Gastroesophageal sphincter (tissue), 4 donors: ENCODE measurements at places on chromosomes 2 and 18. TPM values are rescaled to one million over a fixed set of nuclear protein-coding genes. Genes with fewer than 3 reads are reported as not detected.

- no peaks in the 10 kb centered on the region for H3K36me3 ChIP-seq
- ATAC-seq, result no peak
- H3K27ac ChIP-seq, result no peak overlapping the region
- no peaks in the 10 kb centered on the region for H3K4me1 ChIP-seq
- no peaks in the 10 kb centered on the region for H3K27me3 ChIP-seq
These were observed 49.8 kb upstream of the SLC1A4 start for GRCh38 chr2:64939332-64939917.

- no peaks in the 10 kb centered on the region for H3K27me3 ChIP-seq
- H3K4me3 ChIP-seq, result no peak overlapping the region
- H3K4me1 ChIP-seq, result no peaks in the 10 kb centered on the region
- ATAC-seq, result no peak
These were observed 5.6 kb downstream of the IKZF2 start for GRCh38 chr2:213145715-213146242.

GRCh38 chr2:96881349-96882195 is 11.7 kb upstream of the SEMA4C start:
- no peak overlapping the region for H3K27ac ChIP-seq
- no peak for ATAC-seq
- no peaks in the 10 kb centered on the region for H3K4me1 ChIP-seq
- no peak overlapping the region for H3K4me3 ChIP-seq
- H3K36me3 ChIP-seq, result no peaks in the 10 kb centered on the region

DNA sequence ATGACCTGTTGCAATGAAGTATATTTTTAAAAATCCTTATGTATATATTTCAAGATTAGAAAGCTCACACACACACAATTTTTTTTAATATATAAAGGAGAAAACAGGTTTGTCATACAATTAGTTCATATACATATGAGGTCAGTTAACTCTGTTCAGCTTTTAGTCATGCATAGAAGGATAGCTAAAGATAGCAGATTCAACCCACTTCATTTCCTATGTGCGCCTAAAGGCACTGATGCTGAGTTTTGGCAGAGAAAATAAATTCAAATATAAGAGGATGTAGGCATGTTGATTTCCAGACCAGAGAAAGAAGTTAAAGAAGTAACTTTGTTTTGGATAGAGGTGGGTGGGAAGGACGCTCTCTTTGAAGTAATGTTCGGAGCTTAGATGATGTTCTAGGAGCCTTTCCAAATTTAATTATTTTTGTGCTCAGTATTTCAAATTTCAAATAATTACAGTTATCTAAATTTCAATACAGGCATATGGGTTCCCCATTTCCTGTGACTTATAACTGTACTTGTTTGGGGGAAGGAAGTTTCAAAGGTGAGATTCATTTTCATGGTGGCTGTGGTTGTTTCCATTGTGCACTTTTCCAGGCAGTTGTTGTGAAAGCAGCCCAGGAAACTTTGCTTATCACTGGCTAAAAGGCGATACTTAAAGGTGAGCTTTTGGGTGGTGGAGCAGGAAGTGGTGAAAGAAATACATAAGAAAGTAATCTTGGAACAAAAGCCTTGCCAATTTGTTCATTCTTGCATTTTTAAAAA is 523.4 kb upstream of the FANCL start:
- H3K4me1 ChIP-seq, result no peaks in the 10 kb centered on the region
- no peak overlapping the region for H3K4me3 ChIP-seq

DNA sequence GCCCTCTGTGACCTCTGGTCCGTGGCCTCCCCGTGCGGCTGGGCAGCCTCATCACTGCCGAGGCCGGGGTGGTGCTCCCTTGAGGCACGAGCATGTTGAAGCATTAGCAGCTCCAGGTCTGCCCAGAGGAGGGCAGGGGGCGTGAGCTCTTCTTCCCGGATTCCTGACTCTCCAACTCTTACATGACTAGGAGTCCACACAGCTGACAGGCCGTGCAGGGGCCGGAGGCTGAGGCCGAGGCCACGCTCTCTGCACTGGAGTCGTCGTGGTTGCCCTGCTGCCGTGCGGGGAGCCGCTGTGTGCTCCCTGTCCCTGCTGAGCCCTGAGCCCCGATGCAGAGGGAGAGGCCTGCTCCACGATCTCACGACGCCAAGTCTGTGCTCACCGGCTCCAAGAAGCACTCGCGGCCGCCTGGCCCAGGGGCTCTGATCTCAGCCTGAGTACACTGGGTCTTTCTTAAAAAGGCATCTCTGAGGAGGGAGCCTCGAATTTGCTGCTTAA is 19.4 kb upstream of the KCNG2 start:
- H3K36me3 ChIP-seq, result no peaks in the 10 kb centered on the region
- no peak overlapping the region for H3K4me3 ChIP-seq
- ATAC-seq, result no peak
- peaks cover 82% of the 10 kb centered on the region for H3K27me3 ChIP-seq

- H3K27ac ChIP-seq, result peak overlapping the region; percentile 68
- H3K4me3 ChIP-seq, result no peak overlapping the region
- H3K4me1 ChIP-seq, result peaks cover 90% of the 10 kb centered on the region
- no peaks in the 10 kb centered on the region for H3K27me3 ChIP-seq
- ATAC-seq, result no peak
- H3K36me3 ChIP-seq, result no peaks in the 10 kb centered on the region
These were observed 19.4 kb downstream of the ZNF516 start for GRCh38 chr18:76475450-76476194.

GRCh38 chr2:204539019-204539385 is 6.3 kb upstream of the PARD3B start:
- H3K4me3 ChIP-seq, result no peak overlapping the region
- no peak overlapping the region for H3K27ac ChIP-seq
- H3K36me3 ChIP-seq, result no peaks in the 10 kb centered on the region
- H3K27me3 ChIP-seq, result no peaks in the 10 kb centered on the region

DNA sequence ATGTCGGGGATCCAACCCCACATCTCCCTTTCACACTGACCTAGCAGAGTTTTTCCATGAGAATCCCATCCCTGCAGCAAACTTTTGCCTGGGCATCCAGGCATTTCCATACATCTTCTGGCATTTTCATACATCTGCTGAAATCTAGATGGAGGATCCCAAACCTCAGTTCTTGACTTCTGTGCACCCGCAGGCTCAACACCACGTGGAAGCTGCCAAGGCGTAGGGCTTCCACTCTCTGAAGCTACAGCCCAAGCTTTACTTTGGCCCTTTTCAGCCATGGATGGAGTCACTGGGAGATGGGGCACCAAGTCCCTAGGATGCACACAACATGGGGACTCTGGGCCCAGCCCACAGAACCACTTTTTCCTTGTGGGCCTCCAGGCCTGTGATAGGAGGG is 32.2 kb upstream of the TEX51 start:
- H3K27ac ChIP-seq, result no peak overlapping the region
- H3K36me3 ChIP-seq, result no peaks in the 10 kb centered on the region
- H3K4me1 ChIP-seq, result no peaks in the 10 kb centered on the region

DNA sequence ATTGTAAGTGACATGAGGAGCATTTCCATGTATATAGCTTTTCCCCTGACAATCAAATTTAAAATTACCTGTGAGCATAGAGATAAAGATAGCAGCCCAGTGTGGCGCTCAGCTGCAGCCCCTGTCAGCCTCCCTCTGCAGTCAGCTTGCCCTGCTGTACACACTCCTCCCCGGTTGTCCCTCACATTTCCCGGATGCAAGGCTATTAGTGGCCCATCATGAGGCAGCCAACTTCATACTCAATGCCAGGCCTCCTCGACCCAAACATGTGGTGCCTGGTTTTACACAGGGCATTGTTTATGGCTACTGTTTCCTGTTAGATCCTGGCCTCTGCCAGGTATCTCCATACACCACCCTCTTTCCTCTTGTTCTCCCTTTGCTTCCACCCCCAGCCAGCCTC is 116.1 kb upstream of the SH3BP4 start:
- H3K4me3 ChIP-seq, result no peak overlapping the region
- H3K27ac ChIP-seq, result no peak overlapping the region
- no peaks in the 10 kb centered on the region for H3K27me3 ChIP-seq
- H3K36me3 ChIP-seq, result no peaks in the 10 kb centered on the region
- H3K4me1 ChIP-seq, result peaks cover 3% of the 10 kb centered on the region

GRCh38 chr2:134120733-134121630 is 132.9 kb upstream of the MGAT5 start:
- H3K27me3 ChIP-seq, result no peaks in the 10 kb centered on the region
- peak overlapping the region; percentile 92 for H3K27ac ChIP-seq
- H3K36me3 ChIP-seq, result no peaks in the 10 kb centered on the region
- H3K4me3 ChIP-seq, result peak overlapping the region; percentile 57
- H3K4me1 ChIP-seq, result peaks cover 2% of the 10 kb centered on the region

DNA sequence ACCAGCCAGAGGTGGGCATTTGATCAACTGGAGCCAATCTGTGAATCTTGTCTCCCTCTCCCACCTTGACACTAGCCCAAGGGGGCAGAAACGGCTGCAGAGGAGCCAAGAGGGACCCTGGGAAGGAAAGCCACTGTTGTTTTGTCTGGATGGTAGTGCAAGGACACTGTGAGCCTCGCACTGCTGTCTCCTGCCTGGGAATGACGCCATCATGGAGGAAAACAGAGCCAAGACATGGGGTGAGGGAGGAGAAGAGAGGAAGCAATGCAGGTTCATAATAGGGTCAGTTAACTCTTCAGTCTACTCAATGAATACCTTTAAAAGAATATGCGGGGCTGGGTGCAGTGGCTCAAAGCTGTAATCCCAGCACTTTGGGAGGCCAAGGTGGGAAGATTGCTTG is 231.1 kb upstream of the AGAP1 start:
- no peaks in the 10 kb centered on the region for H3K4me1 ChIP-seq
- no peak for ATAC-seq
- H3K36me3 ChIP-seq, result no peaks in the 10 kb centered on the region
- peaks cover 14% of the 10 kb centered on the region for H3K27me3 ChIP-seq

The MROH2A gene
- not detected for total RNA-seq
